ENCODE measurements at places on chromosomes 12 and 14.

GRCh38 chr12:67649261-67649569, 670 bp downstream of the DYRK2 start:
- no peak for DNase-seq

GRCh38 chr12:57491393-57492280, 3.8 kb downstream of the MARS1 start:
- DNase-seq: no peak

- no peak for DNase-seq
These were observed 60.4 kb downstream of the PRMT8 start for GRCh38 chr12:3551386-3551785.

- DNase-seq: no peak
These were observed 166.7 kb downstream of the RAD51B start for GRCh38 chr14:67986131-67986841.

DNA sequence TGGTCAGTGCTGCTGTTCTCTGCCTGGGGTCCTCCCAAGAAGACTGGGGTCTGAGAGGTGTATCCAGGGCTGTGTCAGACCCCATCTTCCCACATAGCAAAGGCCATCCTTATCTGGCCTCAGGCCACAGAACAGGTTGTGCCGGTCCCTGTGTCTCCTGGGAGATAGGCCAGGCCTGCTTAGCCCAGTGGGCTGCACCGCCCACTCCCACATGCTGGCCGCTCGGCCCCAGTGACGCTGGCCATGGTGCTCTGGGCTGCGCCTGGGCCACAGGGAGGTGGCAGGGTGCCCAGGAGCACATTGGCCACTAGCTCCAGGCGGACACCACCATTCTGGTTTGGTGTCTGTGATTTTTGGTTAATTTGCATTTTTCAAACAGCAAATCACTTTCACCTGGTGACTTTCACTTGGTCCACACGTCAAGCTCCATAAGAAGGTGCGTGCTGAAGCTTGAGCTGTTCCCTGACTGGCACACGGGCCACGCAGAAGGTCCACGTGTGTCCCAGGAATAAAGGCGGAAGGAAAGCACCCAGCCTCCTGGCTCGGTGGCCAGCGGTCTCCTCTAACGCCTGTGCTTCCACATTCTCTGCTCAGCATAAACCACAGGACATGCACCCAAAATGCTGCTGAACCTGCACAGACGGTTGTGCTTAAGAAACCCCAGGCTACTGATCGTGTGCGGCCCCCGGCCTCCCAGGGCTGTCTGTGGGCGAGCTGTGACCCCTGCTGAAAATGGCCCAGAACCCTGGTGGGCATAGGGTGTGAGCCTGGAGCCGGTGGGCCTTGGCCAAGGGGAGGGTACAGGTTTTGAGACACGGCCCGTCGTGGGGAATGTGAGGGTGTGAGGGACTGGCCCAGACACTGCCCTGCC, 4.6 kb downstream of the FBRSL1 start:
- no peak for DNase-seq

- no peak for DNase-seq
These were observed 3.1 kb upstream of the ATXN3 start for GRCh38 chr14:92109490-92109889.

- DNase-seq: no peak
These were observed 31.5 kb upstream of the CRADD start for GRCh38 chr12:93645702-93646101.

DNA sequence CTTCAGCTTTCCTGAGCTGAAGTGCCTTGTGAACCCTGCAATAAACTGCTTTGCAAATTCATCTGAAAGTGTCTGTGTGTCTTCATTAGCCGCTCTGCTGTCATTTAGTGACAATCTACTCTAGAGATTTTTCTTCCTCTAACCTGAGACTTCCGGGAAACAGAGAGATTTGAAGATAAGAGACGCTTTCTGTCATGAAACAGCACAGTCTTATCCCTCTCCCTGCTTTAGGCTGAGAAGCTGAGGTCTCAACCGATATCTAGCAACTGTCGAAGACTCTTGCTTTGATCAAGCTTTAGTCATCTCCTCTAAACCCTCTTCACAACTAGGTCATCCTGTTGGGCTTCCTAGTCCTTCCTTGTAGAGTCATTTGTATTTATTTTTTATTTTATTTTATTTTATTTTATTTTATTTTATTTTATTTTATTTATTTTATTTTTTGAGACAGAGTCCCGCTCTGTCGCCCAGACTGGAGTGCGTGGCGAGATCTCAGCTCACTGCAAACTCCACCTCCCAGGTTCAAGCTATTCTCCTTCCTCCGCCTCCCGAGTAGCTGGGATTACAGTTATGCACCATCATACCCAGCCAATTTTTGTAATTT, 1.2 kb downstream of the RNASE2 start:
- DNase-seq: peak; percentile 11

DNA sequence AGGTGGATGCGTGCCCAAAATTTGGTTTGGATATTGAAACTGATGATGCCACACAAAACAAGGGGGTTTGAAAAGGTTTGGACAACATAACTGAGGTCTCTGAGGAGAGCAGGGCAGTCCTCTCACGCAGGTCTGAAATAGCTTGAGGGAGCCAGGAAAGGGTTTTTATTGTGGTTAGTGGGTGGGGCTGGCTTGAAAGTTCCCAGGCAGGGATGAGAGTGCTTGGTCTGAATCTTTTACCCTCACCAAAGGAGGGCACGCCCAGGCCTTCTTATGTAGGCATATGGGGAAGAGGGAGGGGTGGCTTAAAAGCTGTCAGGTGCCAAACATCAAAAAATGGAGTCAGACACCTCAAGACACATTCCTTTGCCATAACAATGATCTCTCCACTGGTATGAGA, 493.1 kb upstream of the CCDC196 start:
- no peak for DNase-seq

GRCh38 chr12:25698772-25699171, 145.7 kb upstream of the LMNTD1 start:
- no peak for DNase-seq

DNA sequence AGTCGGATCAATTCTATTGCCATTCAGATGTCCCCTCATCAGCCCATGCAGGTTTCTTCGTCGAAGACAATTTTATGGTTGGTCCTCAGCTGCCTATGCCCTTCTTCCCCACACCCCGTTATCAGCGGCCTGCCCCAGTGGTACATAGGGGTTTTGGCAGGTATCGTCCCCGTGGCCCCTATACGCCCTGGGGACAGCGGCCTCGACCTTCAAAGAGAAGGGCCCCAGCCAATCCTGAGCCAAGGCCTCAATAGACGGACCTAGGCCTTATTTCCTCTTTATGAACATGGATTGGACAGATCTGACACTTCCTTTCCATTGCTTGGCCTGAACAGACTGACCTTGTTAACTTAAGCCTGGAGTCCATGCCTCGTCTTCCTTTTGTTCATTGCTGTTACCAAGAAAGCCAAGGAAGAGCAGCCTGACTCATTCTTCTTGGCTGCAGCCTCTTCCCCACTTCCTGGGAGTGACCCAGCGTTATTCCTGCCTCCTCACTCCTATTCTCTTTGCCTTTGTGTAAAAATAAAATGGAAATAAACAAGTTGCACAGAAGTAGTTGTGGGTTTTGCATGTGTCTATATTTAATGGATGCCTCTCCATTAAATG, 156.5 kb upstream of the AMIGO2 start:
- no peak for DNase-seq

DNA sequence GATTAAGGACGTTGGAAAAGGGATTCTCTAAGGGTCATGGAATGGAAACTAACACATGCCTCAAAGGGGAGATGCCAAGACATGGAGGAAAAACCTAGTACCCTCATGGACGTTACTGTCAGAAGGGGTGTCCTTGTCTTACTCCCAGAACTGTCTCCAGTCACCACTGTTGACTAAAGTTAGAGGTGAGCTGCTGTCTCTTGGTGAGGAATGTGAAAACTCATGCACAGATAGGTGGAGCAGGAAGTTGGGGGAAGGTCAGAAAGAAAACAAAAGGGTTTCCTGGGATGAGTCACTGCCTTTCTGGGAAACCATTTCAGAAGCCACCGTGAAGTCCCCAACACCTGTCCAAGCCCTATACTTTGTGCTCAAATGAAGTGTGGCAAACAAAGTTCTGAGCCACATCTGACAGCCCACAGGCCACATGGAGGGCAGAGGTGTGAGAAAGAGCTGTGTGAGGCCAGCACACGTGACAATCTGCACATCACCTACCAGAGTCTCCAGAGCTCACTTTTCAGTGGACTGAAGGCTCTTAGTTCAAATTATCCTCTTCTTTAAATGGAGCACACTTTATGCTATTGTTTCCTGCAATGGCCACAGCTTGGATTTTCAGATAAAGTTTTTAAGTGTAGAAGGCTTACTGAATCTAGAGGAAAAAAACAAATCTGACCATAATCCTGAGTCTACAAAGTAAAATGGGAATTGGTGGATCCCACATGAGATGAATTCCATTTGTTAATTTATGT, 92.9 kb upstream of the EGLN3 start:
- peak; percentile 80 for DNase-seq

DNA sequence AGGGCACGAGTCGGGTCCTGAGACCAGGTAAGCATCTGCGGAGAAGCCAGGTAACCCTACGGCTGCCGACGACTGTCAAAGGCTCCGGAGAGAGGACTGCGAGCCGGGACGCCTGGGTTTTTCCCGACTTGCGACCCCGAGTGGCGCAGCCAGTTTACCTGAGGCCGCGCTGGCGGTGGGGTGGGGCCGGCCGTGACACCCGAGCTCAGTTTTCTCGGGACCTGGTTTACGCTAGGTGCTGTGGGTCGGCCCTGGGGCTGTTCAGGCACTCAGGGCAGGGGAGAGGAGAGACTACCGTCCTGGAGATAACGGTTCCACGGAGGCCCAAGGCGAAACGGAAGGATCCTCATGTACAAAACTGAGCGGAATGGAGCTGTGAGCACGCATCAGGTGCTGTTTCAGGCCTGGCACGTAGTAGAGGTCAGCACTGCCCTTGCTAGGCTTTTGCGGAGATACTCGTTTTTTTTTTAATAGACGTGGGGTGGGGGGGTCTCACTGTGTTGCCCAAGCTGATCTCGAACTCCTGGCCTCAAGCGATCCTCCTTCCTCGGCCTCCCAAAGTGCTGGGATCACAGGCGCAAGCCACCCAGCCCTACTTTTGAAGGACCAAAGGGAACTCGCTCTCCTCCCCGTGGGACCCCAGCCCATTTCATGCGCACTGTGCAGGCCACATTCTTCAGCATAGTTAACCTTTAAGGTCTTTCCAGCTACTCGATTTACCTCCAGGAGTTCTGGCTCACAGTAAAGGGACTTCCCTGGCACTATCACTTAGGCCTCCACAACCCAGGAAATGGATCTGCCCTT, 471 bp downstream of the MTRFR start:
- no peak for DNase-seq

- DNase-seq: no peak
These were observed 1.3 kb upstream of the MDM2 start for GRCh38 chr12:68806488-68807237.

DNA sequence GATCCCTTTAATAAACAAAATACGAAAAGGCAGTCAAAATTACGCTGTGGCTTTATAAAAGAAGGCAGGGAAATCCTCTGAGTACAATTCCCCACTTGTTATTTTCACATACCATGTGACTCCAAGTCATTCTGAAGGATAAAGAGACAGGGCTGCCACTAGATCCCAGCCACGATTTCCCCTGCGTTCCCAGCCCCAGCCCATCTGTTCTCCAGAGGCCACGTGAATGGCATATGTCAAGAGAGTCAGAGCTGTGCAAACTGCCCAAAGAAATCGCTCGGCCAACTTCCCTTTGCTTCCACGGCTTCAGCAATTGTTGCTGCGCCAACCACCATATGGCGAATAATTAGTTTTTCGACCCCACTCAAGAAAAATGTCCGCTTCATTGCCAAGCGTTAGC, 161.3 kb downstream of the C12orf42 start:
- DNase-seq: no peak

DNA sequence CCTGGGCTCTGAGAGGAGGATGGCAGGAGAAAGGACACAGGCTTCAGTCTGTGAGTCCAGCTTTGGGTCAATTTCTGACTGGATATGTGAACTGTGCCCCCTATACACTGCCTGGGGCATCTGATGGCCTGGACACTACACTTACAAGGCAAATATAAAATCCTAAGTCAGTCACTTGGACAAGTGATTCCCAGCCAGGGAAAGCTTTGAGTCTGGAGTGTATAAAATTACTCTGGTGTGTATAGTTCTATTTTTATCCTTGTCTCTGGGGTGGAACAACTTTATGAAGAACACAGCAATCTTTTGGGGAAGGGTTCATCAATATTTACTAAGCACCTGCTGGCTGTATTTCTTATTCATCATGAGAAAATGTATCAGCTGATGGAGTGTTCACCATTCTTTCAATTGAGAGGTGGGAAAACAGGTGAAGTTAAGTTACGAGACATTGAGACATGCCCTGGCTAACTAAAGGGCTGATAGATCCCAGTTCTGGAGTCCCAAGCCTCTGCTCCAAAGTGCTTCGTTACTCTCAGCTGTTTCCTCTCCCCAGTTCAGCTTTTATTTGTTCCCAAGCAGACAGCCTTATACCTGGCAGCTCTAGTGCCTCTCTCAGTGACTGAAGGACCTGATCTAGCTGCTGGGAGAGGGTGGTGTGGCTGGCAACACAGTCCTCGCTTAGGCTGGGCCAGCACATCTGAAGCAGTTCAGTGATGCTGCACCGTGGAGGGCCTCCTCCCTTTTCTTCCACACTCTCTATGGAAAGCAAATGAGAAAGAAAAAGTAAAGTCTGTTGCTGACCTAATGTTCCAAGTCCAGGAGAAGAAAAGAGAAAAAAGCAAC, 30.9 kb downstream of the ZFYVE26 start:
- no peak for DNase-seq

- DNase-seq: no peak
These were observed 1.0 kb downstream of the KLHL33 start for GRCh38 chr14:20434701-20435581.

GRCh38 chr12:4446335-4446734, 720 bp upstream of the FGF6 start:
- DNase-seq: no peak

DNA sequence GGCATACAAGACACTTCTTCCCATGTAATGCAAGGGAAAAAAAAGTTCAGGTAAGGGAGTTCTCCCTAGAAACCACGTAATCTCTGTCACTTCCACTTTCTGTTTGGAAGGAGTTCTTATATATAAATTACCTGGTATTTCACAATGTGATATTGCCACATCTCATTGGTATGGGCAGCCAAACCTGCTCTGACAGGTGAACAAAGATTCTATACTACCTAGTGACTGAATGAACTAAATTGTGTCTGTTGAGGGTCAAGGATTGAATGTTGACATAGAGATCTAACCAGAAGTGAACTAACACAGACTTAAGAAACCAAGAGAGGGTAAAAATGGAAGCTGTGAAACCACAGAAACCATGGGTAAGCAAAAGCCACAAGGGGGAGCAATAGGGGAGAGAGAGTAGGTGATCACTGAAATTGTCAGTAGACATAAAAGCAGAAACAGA, 161.3 kb downstream of the RPL10L start:
- no peak for DNase-seq

DNA sequence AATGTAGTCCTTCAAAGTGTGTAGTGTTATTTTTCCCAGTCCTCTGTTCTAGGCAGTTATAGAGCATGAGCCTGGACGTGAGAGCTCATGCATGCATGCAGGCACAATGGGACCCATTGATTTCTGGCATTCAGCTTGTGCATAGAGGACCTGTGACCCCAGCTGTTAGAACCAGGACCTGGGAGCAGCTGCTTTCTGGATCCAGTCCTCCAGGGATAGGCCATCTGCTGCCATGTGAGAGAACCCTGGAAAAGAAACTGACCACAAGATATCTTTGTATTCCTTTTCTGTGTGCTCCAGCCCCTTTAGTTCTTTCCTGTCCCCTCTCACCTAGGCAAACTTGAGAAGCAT, 76.9 kb downstream of the SUSD6 start:
- DNase-seq: no peak

GRCh38 chr12:39205969-39206368, 237.0 kb downstream of the KIF21A start:
- no peak for DNase-seq

Data from CD4-positive, alpha-beta T cell treated with Interleukin-21 for 1 hour (primary cell).